Stomach (tissue), 19 donors: ENCODE measurements at places on chromosomes 4 and X. TPM values are rescaled to one million over a fixed set of nuclear protein-coding genes. Genes with fewer than 3 reads are reported as not detected.

DNA sequence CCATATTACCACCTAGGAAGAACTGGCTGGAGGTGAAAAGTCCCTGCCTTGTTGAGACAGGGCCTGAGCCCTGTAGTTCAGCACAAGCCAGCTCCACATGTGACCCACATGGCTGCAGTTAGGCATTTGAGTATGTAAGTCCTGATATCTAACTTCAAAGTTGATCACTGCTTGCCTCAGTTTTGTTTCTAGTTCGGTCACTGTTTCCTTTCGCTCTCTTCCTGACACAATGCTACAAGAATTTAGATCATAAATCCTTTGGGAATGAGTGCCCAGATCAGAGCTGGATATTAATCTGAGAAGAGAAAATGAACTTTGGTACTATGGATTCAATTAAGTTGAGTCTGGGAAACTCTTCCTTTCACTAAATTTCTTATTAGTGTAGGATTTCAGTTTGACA lies 48.4 kb downstream of the AKAP4 start:
- H3K27ac ChIP-seq, result no peak overlapping the region
- no peaks in the 10 kb centered on the region for H3K36me3 ChIP-seq
- H3K27me3 ChIP-seq, result no peaks in the 10 kb centered on the region
- no peak for DNase-seq

GRCh38 chr4:40808926-40809457 lies 59.2 kb downstream of the NSUN7 start:
- no peaks in the 10 kb centered on the region for H3K27me3 ChIP-seq
- DNase-seq, result no peak
- no peak overlapping the region for H3K4me3 ChIP-seq
- H3K4me1 ChIP-seq, result no peaks in the 10 kb centered on the region
- no peak overlapping the region for H3K27ac ChIP-seq

DNA sequence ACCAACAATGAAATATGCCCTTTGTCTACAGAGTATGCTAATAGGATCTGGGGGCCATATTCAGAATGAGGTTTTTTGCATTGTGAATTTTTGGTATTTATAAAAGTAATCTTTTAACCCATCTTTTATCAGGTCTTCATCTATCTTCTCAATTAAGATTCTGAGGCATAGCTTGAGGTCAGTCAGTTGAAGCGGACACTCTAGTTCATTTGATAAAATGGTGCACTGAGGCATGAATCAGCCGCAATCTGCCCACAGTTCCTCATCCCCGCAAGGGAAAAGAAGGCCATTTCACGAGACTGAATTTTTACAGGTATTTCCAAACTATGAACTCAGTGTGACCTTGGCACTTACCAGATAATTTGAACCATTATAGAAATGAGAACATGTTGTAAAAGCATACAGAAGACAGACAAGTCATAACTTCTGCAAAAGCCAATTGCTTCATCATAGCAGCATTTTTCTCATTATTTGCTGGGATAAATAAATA lies 19.3 kb upstream of the VCX2 start:
- H3K4me1 ChIP-seq, result no peaks in the 10 kb centered on the region
- H3K27ac ChIP-seq, result no peak overlapping the region
- H3K27me3 ChIP-seq, result no peaks in the 10 kb centered on the region
- no peaks in the 10 kb centered on the region for H3K36me3 ChIP-seq
- no peak for DNase-seq
- no peak overlapping the region for H3K4me3 ChIP-seq

DNA sequence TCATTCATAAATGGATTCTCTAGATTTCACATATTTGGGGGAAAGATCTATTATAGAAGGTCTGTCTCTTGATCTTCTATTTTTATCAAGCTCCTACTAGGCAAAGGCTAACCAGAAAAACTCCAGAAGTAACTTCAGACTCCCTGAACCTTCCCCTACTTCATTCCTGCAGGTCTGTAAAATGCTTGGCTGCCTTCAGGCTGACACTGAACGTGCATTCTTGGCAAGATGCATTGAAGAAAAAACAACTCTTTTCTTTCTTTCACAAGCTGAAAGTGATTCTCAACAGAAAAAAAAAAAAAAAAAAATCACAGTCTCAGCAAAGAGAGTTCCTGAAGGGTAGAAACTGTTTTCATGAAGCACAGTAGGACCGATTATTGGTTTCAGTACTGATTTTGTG lies 12.7 kb downstream of the OPHN1 start:
- no peak overlapping the region for H3K4me3 ChIP-seq
- no peak overlapping the region for H3K27ac ChIP-seq
- no peaks in the 10 kb centered on the region for H3K4me1 ChIP-seq
- DNase-seq, result no peak
- H3K27me3 ChIP-seq, result no peaks in the 10 kb centered on the region
- H3K36me3 ChIP-seq, result no peaks in the 10 kb centered on the region

GRCh38 chr4:82601242-82602015 lies 39.6 kb upstream of the TMEM150C start:
- no peak overlapping the region for H3K4me3 ChIP-seq
- H3K27me3 ChIP-seq, result no peaks in the 10 kb centered on the region
- H3K36me3 ChIP-seq, result no peaks in the 10 kb centered on the region
- no peak overlapping the region for H3K27ac ChIP-seq
- no peak for DNase-seq

GRCh38 chr4:824461-825062 lies 1.4 kb downstream of the CPLX1 start:
- peak; percentile 31 for DNase-seq
- peaks cover 26% of the 10 kb centered on the region for H3K27me3 ChIP-seq
- H3K4me3 ChIP-seq, result no peak overlapping the region
- H3K4me1 ChIP-seq, result peaks cover 20% of the 10 kb centered on the region

DNA sequence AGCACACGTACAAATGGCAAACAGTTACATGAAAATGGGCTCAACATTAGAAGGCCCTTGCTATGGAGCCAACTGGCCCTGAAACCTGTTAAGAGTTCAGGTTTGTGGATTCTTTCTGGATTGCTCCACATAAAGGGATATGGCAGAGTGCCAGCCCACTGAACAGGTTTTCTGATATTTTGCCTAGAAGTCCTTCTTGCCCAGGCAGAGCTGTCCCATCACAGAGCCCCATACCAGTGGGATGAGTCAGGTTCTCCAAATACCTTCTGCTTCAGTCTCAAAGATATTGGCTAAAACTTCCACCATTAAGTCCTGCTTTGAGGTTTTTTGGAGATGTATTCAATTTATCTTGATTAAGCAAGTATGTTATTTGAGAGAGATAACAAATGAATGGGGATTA lies 146.8 kb upstream of the IL1RAPL2 start:
- no peaks in the 10 kb centered on the region for H3K36me3 ChIP-seq
- no peak for DNase-seq
- H3K27me3 ChIP-seq, result no peaks in the 10 kb centered on the region
- no peak overlapping the region for H3K4me3 ChIP-seq
- no peaks in the 10 kb centered on the region for H3K4me1 ChIP-seq
- no peak overlapping the region for H3K27ac ChIP-seq

- DNase-seq, result no peak
- no peak overlapping the region for H3K27ac ChIP-seq
- H3K27me3 ChIP-seq, result no peaks in the 10 kb centered on the region
- peaks cover 9% of the 10 kb centered on the region for H3K36me3 ChIP-seq
- no peak overlapping the region for H3K4me3 ChIP-seq
Measured at GRCh38 chr4:70908993-70909556, 6.9 kb downstream of the MOB1B start.

DNA sequence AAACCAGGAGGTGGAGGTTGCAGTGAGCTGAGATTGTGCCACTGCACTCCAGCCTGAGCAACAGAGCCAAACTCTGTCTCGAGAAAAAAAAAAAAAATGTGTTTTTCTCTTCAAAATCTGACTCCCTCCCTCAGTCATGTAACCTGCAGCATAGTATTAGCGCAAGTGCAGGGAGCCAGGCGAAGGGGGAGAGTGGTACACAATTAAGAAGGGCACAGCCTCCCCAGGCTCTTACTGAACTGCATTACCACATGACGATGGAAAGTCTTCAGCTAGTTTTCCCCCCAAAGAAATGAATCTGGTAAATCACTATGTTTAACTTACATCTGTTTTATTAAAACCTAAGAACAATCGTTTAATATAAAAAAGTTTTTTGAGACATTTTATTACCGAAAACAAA lies 32.4 kb downstream of the PALLD start:
- no peak for DNase-seq
- H3K27me3 ChIP-seq, result no peaks in the 10 kb centered on the region
- no peak overlapping the region for H3K4me3 ChIP-seq

DNA sequence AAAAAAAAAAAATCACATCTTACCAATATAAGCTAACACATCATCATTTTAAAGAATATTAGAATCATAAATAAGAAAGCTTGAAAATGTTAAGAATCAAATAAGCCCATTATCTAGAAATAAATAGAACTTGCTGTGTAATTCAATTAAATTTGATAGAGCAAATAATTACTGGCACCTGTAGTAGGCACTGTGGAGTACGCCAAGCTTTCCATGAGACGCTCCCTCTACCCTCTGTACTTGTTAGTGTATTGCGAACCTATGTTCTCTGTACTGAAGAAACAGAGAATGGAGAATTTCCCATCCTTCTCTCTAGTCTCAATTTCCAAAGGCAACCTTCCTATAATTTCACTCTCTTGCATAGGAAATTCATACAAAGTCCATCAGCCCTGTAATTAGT lies 61.7 kb upstream of the HAND2 start:
- H3K4me1 ChIP-seq, result no peaks in the 10 kb centered on the region
- no peak overlapping the region for H3K4me3 ChIP-seq
- H3K27ac ChIP-seq, result no peak overlapping the region

GRCh38 chr4:169099771-169100180 lies 89.7 kb upstream of the CBR4 start:
- no peaks in the 10 kb centered on the region for H3K27me3 ChIP-seq
- no peak overlapping the region for H3K27ac ChIP-seq
- no peak overlapping the region for H3K4me3 ChIP-seq
- H3K4me1 ChIP-seq, result peaks cover 49% of the 10 kb centered on the region

- peaks cover 3% of the 10 kb centered on the region for H3K27me3 ChIP-seq
- no peaks in the 10 kb centered on the region for H3K36me3 ChIP-seq
- H3K4me1 ChIP-seq, result no peaks in the 10 kb centered on the region
- no peak overlapping the region for H3K4me3 ChIP-seq
- DNase-seq, result peak; percentile 72
Measured at GRCh38 chr4:184250795-184251669, 33.4 kb upstream of the ENPP6 start.

- H3K27ac ChIP-seq, result no peak overlapping the region
- DNase-seq, result no peak
- H3K4me1 ChIP-seq, result no peaks in the 10 kb centered on the region
- H3K27me3 ChIP-seq, result no peaks in the 10 kb centered on the region
- H3K36me3 ChIP-seq, result no peaks in the 10 kb centered on the region
- H3K4me3 ChIP-seq, result no peak overlapping the region
Measured at GRCh38 chr4:111985426-111985825, 159.8 kb upstream of the FAM241A start.

BEX2 gene
- 16.9 TPM for polyA plus RNA-seq

NXF2B gene
- not detected for polyA plus RNA-seq

FSTL5 gene
- not detected for polyA plus RNA-seq

SPP1 gene
- 80.8 TPM for polyA plus RNA-seq

PFKFB1 gene
- not detected for polyA plus RNA-seq

NWD2 gene
- polyA plus RNA-seq, result not detected

TLR7 gene
- 0.31 TPM for polyA plus RNA-seq

CFAP99 gene
- 0.05 TPM for polyA plus RNA-seq

CNGA1 gene
- polyA plus RNA-seq, result 5.4 TPM
